AML-193 (cell line): ENCODE measurements at places on chromosomes 1 and 21.

DNA sequence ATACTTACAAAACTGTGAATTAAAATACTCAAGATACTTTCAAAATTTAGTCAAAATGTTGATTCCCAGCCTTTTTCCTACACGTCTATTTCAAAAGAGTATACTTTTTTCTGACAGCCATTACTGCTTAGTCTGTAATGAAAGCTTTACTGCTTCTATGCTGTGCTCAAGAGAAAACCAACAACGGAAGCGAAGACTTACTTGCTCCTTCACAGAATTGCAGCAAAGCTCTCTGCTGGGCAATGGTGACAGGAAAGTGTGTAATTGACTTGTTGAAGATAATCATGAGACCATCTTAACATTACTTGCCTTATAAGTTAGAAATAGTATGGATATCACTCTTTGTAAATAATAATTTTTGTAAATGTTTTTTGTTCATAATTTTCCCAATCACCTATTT, 1.7 kb upstream of the DYNLT5 start:
- DNase-seq, result no peak

- peak; percentile 15 for DNase-seq
Measured at GRCh38 chr1:196317535-196318522, 290.4 kb downstream of the KCNT2 start.

DNA sequence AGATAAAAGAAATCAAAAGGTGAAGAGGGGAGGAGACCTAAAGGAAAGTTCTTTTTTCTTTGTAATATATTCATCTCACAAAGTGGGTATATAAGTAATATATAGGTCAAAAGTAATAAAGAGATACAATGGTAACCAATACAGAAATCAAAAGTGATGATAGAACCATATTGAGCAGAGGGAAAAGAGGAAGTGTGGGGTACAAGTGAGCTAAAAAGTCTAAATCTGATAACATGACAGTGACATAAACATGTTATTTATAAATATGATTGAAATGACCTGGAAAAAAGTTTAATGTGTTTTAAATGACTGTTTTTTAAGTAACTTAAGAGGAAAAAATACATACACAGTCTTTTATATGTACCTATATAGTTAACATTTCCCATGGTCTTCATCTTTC, 70.5 kb downstream of the MRPL39 start:
- no peak for DNase-seq

- DNase-seq, result no peak
Measured at GRCh38 chr1:55287723-55288122, 72.6 kb upstream of the USP24 start.

DNA sequence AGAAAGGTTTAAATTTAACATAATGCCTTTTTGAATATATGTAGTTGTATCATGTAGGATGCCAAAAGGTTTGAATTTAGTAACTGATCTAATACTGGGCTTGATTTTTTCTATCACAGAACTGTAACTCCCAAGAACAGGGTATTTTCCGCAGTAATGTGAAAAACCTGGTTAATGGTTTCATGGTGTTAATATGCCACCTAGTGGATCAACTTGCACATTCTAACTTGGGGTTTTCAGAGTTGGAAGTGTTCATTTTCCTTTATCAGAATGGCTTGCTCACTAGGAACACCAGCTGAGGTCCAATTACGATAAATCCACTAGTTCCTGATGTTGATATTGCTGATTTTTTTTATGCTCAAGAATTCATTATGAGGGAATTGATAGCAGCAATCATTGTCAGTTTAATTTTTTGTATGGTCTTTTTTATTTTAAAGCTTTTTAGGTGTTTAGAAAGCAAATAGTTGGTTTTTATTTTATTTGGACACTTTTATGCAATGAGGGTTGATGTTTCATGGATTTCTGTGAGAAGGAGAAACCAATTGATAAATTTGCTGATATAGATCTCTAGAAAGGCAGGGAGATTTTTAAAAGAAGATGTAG, 157.2 kb downstream of the PLA2G4A start:
- DNase-seq, result peak; percentile 44

- DNase-seq, result no peak
Measured at GRCh38 chr1:198966519-198966918, 327.7 kb downstream of the PTPRC start.

GRCh38 chr1:85001742-85002141, 4.8 kb upstream of the MCOLN2 start:
- no peak for DNase-seq

- DNase-seq, result no peak
Measured at GRCh38 chr1:203589171-203589570, 37.5 kb upstream of the ATP2B4 start.

DNA sequence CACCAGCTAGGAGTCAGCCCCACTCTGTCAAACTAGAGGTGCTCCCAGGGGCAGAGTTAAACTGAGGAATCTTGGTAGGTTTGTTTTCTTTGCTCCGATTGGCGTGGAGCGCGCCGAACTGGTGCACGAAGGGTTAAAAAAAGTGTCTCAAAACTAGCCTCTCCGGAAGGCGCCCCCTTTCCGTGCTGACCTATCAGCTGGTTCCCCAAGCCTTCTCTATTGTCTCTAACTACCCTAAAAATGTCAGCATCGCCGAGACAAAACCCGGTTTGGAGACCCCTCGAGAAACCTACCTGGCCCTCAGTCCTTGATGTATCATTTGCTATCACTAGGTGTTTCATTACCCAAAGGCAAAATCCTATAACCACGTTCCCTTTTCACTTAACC, 2.2 kb downstream of the TGFB2 start:
- DNase-seq, result no peak

DNA sequence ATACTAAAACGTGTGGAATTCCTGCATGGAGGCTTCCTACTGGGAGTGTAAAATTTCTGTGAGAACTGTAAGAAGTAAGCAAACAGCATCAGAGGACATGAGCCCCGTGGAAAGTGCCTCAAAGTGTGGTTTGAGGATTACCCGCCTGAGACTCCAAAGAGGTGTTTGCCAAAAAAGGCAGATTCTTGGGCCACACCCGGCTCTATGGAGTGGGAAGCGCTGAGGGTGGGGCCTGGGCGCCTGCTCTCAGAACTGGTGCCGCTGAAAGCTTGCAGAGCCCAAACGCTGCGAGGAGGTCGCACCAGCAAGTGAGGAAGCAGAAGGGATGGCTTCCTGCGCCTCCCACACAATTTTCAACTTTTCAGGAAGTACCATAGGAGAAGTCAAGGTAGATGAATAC, 43.0 kb upstream of the PSEN2 start:
- no peak for DNase-seq

DNA sequence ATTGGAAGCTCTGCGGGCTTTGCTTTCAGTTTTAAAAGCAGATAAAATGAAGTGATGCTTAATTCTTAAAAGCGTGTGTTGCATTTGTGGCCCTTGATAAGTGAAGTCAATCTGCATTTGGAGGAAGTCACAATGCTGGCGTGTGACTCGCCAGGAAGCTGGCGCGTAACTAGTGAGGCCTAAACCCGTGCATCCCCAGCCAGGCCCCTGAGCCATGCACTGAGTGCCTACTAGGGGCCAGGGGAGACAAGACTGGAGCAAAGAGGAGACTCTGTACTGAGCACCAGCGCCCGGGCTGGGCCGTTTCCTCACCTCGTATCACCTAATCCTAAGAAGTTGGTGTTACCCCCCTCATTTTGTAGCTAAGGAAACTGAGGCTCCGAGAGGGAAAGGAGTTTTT, 4.6 kb upstream of the DDOST start:
- DNase-seq, result no peak

GRCh38 chr1:184366997-184367396, 19.8 kb upstream of the C1orf21 start:
- peak; percentile 54 for DNase-seq

DNA sequence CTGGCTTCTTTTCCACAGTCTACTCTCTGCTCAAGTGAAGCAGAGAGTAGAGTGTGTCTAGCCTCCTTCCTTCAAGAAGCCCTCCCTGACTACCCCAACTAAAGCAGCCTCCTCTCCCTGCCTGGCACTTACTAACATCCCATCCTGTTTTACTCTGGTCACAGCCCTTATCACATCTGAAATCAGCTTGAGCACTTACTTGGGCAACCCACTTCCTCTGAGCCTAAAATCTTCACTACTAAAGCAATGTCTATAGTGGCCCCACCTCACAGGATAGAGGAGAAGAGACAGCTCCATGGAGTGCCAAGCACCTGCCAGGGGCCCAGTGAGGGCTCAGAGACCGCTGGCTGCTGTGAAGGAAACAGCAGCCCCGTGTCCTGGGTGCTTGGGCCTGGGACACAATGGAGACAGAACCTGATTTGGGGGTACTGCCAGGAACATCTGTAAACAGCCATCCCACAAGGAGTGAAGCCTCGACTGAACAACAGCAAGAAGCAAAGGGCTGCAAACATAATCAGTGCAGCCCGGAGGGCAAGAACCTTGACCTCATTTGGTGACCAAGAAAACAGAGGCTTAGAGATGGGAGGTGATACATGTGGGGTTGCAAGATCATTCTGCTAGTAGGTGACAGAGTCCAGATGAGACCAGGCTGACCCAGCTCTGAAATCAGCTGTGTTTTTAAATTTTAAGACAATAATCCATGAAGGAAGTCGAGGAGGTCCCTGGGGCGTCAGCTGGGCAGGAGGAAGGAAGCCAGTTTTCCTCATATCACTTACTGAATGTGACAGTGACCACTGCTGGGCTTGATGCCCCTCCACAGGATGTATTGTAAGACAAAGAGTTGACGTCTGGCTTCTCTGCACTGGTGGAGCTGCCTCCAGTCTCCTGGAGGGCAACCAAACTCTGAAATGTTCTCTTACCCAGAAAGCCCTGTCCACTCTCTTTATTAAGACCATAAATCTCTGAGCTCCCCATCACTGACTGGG, 710.6 kb downstream of the MATN1 start:
- DNase-seq, result no peak

DNA sequence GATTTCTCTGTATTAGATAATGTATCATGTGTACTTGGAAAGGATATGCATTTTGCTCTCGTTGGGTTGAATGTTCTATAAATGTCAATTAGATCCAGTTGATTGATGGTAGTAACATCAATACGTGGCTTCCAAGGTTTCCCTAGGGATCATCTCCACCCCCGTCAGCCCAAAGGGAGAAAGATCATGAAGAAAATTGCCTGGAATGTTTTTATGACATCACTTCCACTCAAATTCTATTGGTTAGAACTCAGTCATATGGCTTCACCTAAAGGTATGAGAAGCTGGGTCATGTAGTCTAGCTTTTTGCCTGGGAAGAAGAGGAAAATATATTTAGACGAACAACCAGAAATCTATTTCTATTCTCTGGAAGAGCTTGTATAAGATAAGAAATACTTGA, at the start of gene C1orf185:
TSS of gene C1orf185 (plus strand) at position 253 of the 400 bp plus-strand sequence. CDS start at position 259, 6 bp downstream.
- no peak for DNase-seq

- no peak for DNase-seq
Measured at GRCh38 chr1:87940421-87940820, 611.7 kb downstream of the LMO4 start.

DNA sequence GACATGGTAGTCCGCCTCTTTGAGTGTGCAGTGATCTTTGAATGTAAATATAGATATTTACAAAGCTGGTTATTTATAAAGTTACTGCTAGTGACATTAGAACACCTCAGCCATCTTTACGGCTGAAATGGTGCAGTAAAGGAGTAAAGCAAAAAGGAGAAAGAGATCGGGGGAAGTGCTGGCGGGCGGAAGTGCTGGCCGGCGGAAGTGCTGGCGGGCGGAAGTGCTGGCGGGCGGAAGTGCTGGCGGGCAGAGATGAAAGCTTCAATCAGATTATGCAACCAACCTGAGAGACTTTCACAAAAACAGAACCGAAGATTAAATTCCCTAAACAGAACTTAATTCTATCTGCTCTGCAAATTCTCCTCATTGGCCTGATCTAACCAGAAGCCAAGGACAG, 1.4 kb upstream of the OR14A16 start:
- DNase-seq, result no peak

GRCh38 chr1:161218301-161219077, 3.4 kb downstream of the FCER1G start:
- no peak for DNase-seq

DNA sequence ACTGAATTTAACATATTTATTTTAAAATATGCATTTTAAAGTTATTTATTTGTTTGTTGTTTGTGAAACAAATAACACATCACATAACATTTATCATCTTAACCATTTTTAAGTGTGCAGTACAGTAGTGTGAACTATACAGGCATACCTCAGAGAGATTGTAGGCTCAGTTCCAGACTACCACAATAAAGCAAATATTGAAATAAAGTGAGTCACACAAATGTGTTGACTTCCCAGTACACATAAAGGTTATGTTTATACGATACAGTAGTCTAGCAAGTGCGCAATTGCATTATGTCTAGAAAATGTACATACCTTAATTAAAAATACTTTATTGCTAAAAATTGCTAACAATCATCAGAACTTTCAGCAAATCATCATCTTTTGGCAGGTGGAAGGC, 739.4 kb upstream of the ADGRL4 start:
- DNase-seq, result no peak

DNA sequence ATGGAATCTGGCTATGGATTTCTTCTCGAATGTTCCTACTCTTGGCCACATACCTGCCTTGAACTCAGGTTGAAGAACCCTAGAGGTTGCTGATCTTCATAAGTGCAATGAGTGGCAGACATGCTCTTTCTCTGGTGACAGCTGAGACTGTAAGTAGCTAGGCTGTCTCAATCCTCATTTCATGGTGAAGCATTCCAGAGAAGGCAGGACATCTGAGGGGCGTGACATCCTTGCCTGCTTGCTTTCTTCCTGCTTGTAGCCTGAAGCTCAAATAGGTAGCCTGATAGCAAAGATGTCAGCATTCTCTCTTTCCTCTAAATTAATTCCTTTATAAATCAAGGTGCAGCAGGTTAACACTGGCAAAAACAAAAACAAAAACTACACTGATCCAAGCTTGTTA, 114.6 kb upstream of the MAGI3 start:
- no peak for DNase-seq

GRCh38 chr1:119136401-119136800, 4.1 kb downstream of the WARS2 start:
- DNase-seq, result no peak
